ENCODE measurements at places on chromosomes 2 and 18. TPM values are rescaled to one million over a fixed set of nuclear protein-coding genes. Genes with fewer than 3 reads are reported as not detected.

Gene MC5R
- total RNA-seq, result not detected

Gene ALK
- total RNA-seq, result not detected

Gene MRPS9
- 18.5 TPM for total RNA-seq

Gene IL18RAP
- 0.48 TPM for total RNA-seq

Gene SERPINB3
- 33.7 TPM for total RNA-seq

Gene AQP12A
- total RNA-seq, result not detected

Data from tracheal epithelial cell (primary cell).